Fibroblast of mammary gland (primary cell): ENCODE measurements at places on chromosomes 3 and 15.

DNA sequence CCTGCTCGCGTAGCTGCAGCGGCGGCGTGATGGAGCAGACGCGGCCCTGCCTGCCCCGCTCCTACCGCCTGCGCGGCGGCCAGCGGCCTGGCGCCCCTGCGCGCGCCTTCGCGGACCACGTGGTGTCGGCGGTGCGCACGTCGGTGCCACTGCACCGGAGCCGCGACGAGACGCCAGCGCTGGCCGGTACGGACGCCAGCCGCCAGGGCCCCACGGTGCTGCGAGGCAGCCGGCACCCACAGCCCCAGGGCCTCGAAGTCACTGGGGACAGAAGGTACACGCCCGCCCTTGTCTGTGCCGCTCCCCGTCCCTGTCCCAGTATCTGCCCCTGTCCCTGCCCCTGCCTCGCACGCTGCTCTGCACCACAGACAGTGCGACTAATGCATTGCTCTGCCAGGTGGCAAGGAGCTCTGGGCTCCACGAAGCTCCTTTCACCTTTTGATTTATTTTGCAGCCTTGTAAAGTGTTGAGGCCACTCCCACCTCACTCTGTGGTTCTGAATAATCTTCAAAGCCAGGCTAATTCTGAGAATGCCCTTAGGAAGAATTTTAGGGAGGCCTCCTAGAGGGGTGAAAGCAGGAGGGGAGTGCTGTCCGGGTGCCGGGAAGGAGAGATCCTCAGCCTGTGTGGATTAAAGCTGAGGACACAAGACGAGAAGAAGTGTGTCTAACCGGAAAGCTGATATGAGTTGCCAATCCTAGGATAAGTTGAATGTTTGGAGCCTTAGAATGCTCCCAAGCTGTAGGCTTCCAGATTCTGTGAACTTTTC is 100.0 kb downstream of the THSD4 start:
- DNase-seq: no peak

DNA sequence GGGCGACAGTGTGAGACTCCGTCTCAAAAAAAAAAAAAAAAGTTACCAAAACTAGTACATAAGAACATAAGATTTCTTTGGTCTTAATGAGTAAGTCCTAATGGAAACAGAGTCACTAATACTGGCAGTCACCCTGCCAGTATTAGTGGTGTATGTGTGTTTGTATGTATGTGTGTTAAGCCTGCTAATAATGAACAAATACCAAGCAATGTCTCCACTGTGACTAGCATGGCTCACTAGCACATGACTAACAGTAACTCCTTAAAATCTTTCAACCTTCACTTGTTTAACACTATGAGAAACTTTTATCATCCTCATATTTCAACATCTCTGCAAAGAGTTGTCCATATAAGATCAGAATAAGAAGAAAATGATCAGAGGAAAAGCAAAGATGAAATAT is 231.0 kb upstream of the ATP11B start:
- DNase-seq: no peak

GRCh38 chr3:111733154-111733553 is 125.9 kb upstream of the PHLDB2 start:
- no peak for DNase-seq

GRCh38 chr3:156465194-156465593 is 89.7 kb downstream of the SSR3 start:
- DNase-seq: no peak

DNA sequence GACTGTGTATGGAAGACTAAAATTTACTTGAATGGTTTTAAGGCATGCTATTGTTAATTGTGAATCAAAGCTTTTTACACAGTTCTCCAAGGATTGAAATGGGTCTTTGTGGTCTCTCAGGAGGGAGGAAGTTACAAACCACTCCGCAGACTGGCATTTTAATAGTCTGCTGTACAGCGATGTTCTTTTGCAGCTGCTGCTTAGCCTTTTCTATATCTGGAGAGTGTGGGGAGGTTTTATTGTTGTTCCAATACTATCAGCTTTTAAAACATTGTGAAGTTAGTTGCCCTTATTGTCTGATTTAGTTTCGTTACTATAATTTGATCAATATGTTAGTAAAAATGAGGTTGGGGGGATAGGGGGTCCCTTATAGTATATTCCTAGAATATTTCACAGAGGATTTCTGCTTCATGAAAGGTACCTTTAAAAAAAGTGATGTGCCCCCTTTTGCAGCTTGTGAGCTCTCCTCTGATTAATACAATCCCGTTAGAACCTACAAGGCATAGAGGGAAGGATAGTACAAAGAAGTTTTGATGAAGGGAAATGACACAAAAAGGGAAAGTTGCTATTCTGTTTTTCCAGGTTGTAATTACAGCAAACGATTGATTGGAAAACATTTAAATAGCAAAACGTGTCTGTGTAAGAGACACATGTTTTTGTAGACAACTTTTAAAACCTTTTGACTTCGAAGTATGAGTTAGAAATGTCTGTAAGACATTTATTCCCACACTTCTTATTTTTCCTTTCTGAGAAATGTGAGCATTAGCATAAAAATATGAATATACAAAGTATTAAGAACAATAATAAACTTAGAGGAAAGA is 158.3 kb upstream of the CGNL1 start:
- DNase-seq: peak; percentile 40
